Dorsolateral prefrontal cortex (tissue), 122 donors: ENCODE measurements at places on chromosomes 12 and 14.

DNA sequence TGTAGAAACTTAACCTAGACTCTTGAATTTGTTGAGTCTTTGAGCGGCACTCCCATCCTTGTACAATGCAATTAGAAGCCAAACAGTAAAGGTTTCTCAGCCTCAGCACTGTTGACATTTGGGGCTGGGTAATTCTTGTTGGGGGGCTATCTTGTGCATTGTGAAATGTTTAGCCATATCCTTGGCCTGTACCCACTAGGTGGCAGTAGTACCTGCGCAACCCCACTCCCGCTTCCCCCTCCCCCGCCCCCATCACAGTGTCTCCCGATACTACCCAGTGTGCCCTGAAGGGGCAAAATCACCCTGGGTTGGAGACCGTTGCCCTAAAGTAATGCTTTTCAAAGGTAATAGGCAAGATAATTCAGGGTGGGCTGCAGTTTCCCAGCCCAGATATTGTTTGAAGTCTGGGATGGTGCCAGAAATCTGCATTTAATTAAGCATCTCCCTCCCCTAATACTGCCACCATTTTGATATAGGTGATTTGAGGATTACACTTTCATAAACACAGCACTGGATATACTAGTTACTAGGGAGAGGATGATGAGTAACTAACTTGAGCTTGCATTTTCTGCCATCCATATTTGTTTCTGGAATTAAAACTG lies 1.8 kb downstream of the COX6A1 start:
- peak; percentile 48 for DNase-seq

DNA sequence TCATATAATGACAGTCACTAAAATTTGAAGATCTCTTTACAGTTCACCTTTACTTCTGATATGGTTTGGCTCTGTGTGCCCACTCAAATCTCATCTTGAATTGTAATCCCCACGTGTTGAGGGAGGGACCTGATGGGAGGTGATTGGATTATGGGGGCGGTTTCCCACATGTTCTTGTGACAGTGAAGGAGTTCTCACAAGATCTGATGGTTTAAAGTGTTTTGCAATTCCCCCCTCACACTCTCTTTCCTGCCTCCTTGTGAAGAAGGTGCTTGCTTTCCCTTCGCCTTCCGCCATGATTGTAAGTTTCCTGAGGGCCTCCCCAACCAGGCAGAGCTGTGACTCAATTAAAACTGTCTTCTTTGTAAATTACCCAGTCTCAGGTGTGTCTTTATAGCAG lies 27.3 kb upstream of the CD9 start:
- DNase-seq: no peak

DNA sequence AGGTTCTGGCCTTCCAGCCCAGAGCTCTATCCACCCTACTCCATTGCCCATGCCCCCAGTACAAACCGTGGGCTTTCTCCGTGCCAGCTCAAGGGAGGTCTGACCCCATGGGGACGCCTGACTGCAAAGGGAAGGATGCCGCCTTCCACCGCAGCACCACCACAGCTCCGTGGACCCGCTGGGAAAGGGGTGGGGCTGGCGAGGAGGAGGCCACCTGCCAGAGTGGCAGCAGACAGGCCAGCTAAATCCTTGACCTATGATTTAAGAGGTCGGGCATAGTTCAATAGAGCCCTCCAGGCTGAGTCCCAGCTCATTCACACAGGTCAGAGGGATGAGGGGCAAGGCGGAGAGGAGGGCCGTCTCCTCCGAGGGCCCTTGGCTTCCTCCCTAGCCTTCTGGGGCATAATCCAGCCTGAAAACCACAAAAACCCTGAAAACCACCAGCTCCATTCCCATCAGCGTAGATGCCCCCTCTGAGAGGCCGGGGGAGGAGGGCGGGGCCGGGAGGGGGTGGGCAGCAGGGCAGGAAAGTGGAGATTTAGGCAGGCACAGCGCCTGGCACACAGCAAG lies 14.9 kb upstream of the FIGNL2 start:
- no peak for DNase-seq

GRCh38 chr12:49644620-49644994 lies 21.2 kb downstream of the PRPF40B start:
- DNase-seq: peak; percentile 83

DNA sequence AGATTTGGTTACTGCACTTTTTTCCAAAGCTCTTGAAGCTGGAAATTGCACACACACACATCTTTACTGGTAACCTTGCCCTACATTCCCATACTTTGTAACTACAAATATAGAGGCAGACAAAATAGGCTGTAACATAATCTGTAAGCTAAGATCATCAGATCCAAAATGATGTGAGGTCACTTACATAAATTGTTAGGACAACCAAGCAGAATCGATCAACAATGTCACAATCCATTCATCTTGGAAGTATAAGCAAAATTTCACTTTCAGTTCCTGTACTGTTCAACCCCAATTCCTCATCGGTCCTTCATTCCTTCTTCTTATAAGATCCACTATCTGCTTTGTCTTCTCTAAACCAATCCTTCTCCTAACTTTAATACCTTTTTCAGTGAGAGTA lies 72.6 kb downstream of the EPS8 start:
- no peak for DNase-seq
